ENCODE measurements at places on chromosomes 2 and 18.

DNA sequence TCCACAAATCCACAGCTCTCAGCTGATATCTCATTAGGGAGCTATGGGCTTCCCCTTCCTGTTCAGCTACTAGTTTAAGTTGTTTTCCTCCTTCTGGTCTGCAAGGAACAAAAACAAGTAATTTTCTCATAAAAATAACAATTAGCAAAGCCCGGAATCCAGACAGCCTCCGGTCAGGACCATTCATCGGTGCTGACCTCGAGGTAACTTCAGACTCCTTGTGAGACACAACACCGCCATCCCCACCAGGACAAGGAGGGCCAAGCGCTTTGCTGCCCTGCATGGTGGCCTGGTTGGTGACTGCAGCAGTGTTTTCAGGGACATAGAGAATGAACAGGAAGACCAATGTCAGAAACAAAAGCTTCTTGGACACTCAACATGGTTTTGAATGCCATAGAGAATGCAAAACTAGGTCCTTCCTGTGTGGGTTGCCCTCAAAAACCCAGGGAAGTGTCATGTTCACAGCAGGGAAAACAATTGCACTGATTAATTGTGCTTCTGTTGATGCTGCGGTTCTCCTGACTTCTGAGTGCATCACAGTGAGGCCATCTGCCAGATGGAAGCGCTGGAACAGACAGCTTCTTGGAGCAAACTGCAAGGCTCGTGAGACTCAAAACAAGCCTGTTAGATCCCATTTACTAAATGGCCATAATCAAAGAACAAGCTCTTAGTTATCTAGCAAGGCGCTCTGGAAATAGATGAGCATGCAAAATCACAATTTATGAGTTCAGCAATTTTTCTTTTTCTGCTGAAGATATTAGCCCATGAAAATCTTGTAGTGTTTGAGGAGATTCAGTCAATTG, 77.1 kb downstream of the HS1BP3 start:
- DNase-seq, result no peak

DNA sequence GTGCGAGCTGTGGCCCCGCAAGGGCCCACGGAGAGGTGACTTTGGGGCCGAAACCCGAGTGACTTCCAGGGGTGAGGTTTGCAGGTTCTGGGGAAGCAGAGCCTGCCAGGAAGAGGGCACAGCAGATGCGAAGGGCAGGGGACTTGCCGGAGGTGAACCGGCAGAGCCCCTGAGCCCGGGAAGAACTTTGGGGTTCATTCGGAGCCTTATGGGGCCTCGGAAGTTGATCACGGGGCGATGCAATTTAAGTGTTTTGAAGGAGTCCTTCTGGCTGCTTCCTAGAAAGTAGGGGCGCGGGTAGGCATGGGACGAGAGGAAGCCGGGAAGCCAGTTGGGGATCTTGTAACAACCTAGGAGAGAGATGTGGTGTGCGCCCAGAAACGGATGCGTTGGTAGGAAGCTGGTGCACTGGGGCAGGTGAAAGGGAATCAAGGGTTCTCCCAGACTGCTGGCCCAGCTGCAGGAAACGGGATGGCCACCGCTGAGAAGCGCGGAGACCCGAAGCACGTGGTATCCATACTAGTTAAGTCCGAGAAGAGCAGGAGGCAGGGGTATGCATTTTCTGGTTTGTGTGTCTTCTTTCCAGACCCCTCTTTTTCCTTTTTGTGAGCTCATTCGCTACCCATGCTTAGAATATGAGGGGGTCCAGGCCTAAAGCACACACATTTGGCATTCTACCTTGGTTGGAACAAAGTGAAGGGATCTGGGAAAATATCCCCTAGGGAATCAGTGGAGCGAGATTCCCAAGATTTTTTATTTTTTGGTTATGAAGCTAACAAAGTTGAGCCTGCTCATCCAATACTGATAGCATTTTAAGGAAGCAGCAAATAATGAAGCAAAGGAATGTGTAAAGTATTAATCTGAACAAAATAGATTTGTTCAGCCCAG, 758 bp downstream of the SCLY start:
- DNase-seq, result peak; percentile 46

DNA sequence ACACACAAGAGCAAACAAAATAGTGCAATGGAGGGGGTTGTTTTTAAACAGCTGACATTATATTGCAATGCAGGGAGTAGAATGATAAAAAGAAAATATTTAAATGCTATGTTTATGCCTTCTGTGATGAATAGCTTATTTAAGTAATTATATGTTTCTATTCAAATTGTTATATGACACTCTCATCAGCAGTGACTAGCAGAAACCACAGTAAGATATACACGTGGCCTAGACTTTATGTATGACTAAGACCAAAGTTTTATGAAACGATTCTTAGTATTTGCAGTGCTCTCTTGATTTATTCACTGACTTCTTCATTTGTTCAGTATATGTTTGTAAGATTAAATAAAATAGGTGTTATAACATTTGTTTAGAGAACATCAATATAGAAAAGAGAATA, 26.1 kb upstream of the C1D start:
- DNase-seq, result no peak

DNA sequence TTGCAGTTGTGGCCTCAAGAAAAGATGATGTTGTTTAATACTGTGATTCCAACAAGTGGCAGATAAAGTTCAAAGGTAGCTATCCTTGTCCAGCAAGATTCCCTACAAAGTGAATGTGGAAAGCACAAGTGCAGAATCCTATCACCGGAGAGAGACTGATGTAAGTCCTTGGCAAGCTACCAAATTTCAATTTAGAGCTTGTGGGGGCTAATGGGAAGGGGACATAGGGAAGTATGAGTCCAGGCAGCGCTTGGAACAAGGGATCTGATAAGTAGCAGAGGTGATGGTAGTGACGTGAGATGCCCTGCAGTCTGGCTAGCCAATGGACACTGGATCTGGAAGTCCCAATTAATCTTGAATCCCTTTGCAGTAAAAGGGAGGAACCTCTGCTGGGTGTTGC, 165.2 kb upstream of the DTNA start:
- no peak for DNase-seq

- no peak for DNase-seq
Measured at GRCh38 chr2:205582366-205582765, 99.9 kb upstream of the NRP2 start.

- no peak for DNase-seq
Measured at GRCh38 chr18:11124054-11124453, 25.3 kb downstream of the PIEZO2 start.

DNA sequence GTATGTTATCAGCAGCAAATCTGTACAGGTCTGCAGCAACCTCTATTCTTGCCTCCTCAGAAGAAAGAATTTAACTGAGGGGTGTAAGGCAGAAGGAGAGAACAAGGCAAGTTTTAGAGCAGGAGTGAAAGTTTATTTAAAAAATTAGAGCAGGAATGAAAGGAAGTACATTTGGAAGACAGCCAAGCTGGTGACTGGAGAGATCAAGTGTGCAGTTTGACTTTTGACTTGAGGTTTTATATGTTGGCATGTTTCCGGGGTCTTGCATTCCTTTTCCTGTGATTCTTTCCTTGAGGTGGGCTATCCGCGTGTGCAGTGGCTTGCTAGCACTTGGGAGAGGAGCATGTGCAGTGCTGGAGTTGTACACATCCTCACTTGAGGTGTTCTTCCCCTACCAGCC, 16.5 kb upstream of the CERS6 start:
- no peak for DNase-seq
